ENCODE measurements at places on chromosomes 7 and 10.

DNA sequence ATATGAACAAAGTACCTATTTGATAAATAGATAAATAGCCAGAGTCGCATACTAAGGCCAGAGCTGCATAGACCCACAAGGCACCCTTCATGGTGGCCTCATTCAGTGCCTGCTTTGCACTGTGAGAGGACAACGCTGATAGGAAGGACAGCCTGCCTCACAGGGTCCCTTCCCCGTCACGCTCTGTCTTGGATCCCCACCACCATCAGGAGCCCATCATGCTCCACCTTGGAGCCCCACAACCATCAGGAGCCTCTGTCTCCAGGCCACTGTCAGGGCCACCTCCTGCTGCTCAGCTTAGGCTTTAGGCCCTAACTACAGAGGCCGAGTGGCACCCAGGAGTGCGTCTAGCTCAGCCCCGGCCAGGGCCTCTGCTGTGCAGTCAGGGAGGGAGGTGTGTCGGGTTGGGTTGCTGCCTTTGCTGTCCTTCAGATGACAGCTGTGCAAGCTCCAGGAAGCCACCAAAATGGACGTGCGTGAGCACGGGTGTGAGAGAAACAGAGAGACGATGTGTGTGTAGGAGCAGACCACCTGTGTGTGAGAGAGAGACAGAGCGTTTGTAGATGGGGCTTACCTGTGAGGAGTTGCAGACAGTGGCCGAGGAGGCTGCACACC lies 516.9 kb downstream of the GLRX3 start:
- DNase-seq: no peak

DNA sequence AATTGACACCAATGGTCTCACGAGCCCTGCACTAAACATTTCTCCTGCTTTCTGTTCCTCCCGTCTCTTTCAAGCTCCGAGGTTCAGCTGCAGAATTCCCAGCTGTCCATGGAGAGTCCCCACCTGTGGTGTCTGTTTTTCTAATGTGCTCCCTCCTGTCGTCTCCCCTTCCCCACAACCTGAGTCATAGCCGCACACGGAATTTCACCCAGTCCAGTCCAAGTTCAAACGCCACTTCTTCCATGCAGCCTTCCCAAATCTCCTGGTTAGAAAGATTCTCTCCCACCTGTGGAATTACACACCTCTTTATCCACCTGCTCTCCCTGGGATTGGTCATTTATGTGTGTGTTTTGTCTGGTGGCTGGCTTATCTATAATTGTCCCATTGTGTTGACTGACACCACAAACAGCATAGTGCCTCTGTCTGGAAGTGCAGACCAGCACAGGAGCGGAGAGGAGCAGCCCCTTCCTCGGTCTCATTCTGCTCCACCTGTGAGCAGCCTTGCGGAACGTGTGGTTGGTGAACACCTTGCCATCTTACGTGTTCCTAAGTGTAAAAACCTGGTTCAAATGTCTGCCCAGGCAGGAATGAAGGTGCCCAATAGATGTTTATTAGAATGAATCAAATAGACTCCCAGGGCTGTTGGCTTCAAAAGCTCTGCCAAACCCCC lies 3.3 kb upstream of the DIP2C start:
- no peak for DNase-seq

DNA sequence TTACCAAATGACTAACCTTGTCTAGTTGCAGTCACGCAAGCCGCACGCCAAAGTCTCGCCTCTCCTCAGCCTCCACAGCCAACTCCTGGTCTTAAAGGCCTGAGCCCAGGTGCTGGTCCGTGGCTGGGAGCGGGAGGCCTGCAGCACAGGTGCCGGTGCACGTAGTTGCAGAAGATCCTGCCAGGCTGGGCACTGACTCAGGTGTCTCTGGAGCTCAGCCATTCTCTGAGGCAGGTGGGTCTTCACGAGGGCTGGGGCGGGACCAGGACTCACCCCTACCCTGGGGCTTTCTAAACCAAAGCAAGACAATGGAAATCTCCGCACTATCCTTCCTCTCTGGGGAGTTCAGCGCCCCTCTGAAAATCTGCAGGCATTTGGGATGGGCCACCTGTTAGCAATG lies 216.4 kb downstream of the MLLT10 start:
- peak; percentile 34 for DNase-seq

GRCh38 chr10:15169555-15170401 lies 1.3 kb upstream of the NMT2 start:
- peak; percentile 14 for DNase-seq

DNA sequence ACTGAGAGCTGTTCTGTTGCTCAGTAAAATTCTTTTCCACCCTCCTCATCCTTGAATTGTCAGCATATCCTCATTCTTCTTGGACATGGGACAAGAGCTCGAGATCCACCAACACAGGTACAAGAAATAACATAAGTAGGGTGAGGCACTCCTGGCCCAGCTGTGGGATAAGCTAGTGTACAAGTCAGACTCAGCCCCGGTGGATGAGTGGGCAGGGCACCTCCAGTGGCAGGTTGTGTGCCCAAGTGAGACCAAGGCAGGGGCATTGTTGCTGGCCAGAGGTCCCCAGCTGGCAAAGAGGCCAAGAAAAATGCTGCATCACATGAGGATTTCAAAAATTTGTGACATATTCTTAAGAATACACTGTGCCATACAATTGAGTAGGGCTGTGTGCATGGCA lies 402.0 kb upstream of the ZWINT start:
- no peak for DNase-seq

DNA sequence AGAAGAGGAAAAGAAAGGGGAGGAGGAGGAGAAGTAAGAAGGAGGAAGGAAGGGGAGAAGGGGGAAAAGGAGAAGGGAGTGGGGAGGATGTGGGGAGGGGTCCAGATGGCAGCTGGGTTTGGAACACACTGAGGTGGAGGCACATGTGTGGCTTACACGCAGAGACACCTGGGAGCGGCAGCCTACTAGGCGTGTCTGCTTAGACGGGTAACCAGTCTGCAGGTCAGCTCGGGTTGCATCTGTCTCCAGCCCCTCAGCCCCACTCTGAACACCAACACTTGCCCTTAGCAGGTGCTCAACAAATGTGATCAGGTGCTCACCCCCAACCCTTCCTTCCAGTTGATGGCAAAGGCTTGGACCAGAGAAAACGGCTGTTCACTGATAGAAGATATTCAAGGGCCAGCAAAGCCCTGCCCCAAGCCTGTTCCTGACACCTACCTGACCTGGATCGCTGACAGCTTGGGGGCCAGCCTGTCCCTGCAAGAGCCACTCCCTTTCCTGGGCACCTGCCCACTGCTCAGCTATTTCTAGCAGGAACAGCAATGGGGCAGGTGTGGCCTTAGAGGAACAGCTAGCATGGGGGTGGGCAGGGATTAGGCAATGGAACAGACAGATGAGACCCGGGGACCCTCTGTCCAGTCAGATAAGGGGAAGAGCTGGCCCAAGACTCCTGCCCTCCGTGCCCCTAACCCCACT lies 70.5 kb downstream of the SH3PXD2A start:
- no peak for DNase-seq

DNA sequence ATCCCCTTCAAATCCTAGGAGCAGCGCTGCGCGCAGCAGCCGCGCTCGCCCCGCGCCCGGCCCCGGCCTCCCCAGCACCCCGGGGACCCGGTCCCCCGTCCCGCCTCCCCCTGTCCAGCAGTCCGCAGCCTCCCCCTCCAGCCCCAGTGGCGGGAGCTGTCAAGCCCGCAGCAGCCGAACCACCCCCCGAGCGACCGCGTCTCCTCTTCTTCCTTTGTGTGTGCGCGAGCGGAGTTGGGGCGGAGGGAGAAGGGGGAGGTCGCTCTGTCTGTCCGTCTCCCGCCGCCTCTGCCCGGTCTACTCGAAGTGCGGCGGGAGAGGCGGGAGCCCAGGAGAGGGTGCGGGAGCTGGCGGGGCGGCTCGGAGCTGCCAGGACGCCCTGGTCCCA lies 375 bp upstream of the CHN2 start:
- no peak for DNase-seq

DNA sequence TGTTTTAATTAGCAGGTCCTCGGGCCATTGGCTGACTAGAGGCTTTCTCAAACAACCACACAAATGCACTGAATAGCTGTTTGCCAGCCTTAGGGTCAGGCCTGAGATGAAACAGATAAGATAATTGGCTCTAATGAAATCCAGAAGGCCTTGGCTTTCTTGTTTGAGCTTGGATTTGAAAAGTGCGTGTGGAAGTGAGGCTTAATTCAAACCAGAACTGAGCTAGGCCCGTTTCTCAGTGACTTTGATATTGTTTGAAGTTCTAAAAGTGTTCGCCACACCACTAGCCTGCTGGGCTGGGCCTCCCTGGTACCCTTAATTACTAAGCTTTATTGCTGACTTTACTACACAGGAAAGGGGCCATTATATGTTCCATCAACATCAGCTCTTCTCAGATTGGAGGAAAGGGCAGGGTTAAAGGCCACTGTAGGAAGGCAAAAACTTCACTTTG lies 270.6 kb downstream of the TWIST1 start:
- DNase-seq: peak; percentile 86

DNA sequence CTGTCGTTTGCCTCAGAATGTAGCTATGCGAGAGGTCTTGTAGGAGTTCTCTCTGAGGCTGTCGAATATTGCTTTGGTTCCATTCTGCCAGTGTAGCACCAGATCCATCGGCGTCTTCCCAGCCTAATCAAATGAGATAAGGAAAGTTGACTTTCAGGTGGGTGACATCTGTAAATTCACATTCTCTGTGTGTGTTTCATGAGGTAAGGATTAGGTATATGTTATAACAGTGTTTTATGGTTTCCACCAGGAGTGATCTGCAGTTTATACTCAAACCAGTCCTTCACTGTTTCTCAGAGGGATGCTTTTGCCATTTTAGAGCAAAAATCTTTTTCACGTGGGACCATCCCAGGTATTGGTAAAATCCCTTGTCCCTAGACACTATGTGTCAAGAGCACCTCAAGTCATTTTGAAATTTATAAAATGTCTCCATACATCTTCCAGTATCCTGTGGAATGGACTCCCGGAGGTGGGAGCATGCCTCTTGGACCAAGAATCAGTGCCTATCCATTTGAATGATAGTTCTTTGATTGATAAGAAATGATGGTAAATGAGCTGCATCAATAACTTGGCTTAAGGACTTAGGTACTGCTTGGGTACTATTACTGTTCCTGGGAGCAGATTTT lies 7.9 kb downstream of the ANKRD1 start:
- no peak for DNase-seq

Data from AG10803 (cell line).